Fibroblast of gingiva (primary cell): ENCODE measurements at places on chromosomes 13 and 19.

- DNase-seq: no peak
Measured at GRCh38 chr13:20441879-20442278, 83.8 kb downstream of the CRYL1 start.

DNA sequence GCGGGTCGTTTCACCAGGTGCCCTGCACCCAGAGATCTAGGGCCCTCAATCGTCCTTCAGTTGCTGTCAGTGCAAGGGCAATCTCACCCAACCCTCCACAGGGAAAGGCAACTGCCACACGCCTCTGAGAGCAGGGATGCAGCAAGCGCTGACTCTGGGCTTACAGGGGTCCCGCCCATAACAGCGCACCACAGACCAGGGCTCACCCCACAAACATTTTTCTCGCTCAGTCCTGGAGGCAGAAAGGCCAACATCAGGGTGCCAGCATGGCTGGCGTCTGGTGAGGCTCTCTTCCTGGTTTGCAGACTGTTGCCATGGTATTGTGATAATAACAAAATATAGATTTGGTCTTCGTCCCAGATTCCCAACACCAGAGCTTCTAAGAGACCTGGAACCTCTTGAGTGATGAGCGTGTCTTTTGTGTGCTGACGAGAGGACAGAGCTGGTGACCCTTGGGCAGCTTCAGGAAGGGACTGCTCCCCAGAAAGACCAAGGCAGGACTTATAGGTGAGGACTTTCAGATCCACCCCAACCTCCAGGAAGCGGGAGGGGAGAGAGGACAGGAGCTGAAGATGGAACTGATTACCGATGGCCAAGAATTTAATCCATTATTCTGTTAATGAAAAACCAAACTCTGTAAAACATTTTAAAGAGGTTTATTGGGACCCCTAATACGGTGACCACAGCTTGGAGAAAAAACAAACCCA, 51.3 kb downstream of the C13orf46 start:
- DNase-seq: no peak

GRCh38 chr19:18408053-18408476, 10.6 kb upstream of the LRRC25 start:
- DNase-seq: no peak

- DNase-seq: no peak
Measured at GRCh38 chr13:98947925-98948324, 29.9 kb downstream of the DOCK9 start.

DNA sequence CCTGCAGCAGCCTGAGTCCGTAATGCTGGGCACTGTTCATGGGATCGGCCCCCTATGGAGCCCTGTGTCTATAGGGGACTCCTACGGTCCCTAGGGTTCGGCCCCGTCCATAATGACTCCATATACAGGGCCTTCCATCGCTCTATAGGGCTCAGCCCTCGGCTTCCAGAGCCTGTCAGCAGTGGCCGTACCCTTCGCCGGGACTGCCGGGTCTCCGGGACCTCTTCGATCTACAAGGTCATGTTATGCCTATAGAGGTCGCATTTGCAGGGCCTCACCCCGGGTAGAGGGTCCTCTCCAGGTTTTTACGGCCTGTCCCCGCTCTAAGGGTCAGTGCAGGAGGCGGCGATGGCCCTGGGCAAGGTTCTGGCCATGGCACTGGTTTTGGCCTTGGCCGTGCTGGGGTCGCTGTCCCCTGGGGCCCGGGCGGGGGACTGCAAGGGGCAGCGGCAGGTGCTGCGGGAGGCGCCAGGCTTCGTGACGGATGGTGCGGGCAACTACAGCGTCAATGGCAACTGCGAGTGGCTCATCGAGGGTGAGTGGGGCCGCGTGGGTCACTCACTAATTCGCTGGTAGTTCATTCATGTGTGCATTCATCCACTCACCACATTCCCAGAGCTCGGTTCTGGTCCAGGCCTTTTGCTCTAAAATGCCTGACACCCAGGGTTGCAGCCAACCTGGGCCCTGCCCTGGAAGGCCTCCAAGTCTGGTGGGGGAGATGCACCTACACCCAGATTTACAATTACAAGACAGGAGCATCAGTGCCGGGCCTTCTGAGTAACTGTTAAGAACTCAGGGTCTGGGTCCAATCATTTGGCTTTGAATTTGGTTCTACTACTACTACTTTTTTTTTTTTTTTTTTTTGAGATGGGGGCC, 699 bp downstream of the MEGF8 start:
- DNase-seq: no peak

- DNase-seq: peak; percentile 1
Measured at GRCh38 chr13:62292714-62293480, 877.2 kb upstream of the PCDH20 start.

- no peak for DNase-seq
Measured at GRCh38 chr13:20498129-20498528, 27.5 kb downstream of the CRYL1 start.

GRCh38 chr13:31022288-31022895, 89.9 kb downstream of the TEX26 start:
- no peak for DNase-seq

DNA sequence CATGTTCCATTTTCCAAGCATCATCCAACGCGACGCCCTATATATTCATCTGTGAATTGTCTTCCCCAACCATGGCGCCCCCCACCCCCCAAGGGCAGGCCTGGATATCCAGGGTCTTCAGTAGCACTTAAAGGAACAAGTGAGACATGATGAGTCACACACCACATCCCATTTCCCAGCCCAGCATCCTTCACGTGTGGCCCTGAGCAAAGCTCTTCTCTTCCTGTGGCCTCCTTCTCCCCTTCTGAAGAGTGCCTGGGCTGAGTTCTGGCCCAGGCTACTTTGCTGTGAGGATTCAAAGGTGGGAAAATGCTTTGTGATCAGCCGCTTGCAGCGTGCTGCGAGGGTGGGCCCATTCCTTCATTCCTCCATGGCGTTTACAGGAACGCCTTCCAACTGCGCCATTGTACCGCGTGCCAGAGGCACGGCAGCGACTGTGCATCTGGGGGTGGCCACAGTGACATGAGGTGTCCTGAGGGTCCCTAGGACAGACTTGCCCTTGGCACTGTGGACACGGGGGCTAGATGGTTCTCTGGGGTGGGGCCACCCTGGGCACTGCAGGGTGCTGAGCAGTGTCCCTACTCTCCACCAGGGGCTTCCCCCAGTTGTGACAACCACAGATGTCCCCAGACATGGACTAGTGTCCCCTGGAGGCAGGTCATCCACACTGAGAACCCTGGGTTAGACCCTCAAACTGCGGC, 11.7 kb downstream of the PLIN4 start:
- no peak for DNase-seq

DNA sequence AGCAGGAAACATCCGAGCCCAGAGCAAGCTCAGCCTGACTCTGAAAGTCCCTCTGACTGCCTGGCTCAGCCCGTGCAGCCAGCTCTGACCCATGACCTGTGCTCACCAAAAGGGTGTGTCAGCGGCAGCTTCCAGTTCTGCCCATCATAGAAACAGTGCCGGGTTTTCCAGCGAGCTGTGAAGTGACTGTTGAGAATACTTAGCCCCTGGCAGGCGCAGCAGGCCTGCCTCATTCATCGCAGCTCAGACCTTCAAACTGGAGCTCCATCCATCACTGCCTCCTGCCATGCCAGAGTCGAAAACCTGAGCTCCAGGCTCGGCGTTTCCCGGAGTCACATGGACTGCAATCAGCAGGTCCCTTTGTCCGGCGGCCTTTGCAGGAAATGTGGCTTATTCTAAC, 16.3 kb upstream of the GSX1 start:
- no peak for DNase-seq

DNA sequence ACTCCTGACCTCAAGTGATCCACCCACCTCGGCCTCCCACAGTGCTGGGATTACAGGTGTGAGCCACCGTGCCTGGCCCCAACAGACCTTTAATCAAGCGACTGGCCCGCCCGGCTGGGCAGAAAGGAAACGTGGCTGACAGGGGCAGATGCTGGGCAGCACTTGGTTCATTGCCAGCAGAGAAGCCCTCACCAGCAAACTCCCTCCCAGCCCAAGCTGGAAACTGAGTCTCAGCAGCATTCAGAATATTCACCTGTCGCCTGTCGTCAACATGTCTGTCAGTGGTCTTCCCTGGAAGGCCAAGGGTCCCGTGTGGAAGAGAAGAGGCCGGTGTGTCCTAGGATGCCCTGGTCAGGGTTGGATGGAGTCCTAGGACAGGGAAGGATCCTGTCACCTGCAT, 245.0 kb downstream of the TEX29 start:
- no peak for DNase-seq

- peak; percentile 73 for DNase-seq
Measured at GRCh38 chr13:83248751-83249150, 633.5 kb downstream of the SLITRK1 start.

GRCh38 chr19:10514211-10515145, 2.8 kb downstream of the S1PR5 start:
- DNase-seq: no peak

- no peak for DNase-seq
Measured at GRCh38 chr13:26017196-26017921, 34.5 kb downstream of the SHISA2 start.
